ENCODE measurements at places on chromosomes 7 and 10.
A peak's percentile ranks its signal among the peaks of the same experiment; 100 is the strongest.

DNA sequence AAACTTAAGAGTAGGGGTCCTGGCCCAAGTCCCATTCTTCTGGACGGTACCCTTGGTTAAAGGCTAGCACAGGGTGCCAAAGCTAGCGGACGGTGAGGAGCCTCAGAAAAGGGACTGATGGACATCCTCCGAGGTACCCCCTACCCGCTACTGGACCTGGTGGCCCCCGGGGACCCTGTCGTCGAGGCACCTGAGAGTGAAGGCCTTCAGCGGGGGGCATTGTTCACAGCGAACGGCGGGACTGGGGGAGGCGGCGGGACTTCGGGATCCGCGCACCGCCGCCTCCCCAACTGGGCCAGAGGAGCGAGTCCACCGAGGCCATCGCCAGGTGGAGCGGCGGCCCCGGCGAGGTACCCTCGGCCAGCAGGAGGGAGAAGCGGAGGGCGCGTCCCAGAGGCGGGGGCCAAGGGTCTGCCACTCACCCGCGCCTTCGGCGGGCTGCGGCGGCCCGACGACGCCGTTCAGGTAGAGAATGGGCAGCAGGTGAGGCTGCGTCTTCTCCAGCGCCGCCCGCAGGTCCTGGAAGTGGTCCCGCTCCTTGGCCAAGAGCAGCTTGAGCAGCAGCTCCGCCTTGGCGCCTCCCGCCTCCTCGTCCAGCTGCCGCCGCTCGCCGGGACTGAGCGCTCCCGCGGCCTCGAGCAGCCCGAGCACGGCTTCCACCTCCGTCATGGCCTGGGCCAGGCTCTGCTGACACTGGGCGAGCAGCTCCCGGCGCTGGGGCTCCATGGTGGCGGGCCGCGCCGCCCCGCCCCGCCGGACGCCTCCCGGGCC is 575 bp downstream of the DLG5 start:
- no peak for DNase-seq

DNA sequence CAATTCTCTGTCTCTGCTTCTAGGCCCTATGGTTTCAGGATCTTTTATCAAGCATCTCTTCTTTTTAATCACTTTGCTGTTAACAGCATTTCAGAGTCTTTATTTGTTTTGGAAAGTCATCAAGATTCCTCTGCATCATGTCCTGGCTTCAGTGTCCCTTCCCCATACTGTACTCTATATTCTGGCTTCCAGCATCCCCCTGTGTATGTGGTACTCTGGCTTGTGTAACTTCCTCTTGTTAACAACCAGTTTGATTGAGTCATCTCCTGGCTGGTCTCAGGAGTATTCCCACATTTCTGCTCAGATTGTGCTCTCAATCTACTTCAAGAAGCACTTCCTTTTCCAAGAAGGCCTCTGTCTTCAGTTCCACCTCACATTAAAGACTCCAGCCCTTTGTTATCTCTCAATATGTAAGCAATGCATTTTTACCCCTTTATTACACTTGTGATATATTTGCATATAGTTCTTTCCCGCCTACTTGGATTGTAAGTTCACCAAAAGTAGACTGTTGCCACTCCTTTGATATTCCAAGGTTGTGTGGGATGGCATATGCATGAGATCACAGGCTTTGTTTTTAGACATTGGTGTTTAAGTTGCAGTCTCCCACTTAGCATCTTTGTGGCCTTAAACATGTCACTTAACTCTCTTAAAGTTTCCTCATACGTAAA is 15.1 kb upstream of the ATE1 start:
- DNase-seq = peak; percentile 91

DNA sequence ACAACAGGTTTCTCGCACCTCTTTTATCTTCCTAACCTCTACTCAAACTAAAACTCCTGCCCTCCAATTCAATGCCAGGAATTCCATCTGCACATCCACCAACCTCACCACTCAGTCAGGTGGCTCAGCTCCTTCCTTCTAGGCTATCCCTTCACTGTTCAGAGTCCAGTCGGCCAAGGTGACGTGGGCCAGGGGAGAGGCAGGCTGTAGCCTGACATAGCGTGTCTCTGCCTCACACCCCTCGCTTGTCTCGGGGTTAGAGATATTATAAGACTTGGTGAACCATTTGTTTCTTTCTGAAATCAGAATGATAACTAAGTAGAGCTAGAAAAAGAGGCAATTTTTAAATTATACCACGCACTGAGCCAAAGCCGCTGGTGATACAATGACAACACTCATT is 31.1 kb downstream of the HIPK2 start:
- no peak for DNase-seq

DNA sequence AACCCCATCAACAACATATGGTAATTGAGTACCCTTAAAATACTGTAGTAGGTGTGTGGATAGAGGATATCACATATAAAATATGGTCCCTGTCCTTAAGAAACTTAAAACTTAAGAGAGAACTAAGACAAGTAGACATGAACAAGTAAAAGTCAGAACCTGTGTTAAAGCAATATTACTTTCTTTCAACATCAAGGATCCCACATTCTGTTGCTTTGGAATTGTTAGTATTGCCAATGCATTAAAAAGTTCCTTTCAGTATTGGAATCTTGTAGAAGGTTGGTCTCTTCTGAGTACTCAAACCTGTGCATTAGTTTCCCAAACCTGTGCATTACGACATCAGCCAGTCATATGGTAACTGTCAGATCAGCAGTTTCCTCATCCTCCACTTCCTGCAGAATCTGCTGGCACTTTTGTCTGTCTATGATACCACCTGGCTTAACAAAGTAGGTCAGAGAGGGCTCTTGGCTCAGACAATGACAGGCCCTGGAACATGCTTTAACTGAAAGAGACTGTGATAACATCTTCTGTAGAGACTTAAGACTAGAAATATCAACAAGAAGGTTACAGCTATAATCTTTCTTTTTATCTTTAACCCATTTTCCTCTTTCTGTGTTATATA is 56.5 kb downstream of the CCDC71L start:
- DNase-seq = no peak
